Stimulated activated CD8-positive, alpha-beta memory T cell treated with anti-CD3 and anti-CD28 coated beads, Interleukin-15, amount 100 ng/mL, for 4 hours (primary cell): ENCODE measurements at places on chromosomes 16 and 17.

DNA sequence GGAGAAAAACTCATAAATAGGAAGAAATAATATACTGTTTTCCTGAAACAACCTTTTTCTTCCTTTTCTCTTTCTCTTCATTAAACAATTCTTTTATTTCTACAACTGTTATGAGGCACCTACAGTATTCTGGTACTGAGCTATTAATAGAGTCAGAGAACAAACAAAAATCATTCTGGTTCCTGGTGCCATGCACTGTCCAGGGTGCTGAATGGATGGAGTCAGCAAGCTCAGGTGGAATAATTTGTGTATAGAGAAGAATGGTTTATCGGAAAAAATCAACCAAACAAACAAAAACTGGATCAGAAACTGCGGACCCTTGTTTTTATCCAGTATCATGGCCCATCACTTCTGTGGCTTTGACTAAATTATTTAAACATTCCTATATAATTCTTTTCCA lies 430.3 kb upstream of the GOT2 start:
- no peak for DNase-seq

- no peak for DNase-seq
These were observed 23.7 kb downstream of the CCL4 start for GRCh38 chr17:36127199-36127893.

DNA sequence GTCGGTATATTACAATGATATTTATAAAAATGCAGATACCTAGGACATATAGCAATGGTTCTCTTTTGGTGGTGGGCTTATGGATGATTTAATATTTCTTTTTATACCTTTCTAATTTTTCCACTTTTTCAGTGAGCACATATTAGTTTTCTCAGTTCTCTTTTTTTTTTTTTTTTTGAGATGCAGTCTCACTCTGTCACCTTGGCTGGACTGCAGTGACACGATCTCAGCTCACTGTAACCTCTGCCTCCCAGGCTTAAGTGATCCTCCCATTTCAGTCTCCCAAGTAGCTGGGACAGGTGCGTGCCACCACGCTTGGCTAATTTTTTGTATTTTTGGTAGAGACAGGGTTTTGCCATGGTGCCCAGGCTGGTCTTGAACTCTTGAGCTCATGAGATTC lies 15.1 kb downstream of the MAP3K14 start:
- no peak for DNase-seq

DNA sequence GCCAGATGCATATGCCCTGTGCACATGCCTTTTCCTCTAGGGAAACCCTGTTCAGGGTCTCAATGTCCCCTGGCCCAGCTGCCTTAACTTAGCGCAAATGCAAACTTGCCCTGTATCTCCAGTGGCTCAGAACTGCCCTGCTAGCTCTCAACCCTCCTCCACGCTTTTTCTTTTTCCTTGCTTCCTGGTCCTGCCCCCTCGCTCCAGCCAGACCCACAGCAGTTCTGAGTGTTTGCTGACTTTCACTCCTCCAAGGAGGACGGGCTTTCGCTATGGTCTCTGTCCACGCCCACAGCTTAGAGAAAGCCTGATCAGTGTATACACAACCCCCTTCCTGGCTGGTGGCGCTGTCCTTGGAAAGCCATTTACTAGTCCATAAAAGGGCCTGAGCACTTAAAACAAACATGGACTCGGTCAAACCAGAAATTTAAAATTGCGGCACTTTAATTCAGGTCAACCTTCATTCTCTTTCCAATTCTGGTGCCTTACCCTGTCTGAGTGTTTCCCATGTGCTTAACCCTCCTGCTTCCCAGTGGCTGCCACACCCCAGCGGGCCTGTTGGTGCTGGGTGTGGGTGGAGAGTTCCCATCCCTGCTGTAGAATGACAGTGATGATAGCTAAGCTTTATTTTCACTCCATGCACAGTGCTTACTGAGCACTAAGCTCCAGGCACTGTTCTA lies 15.6 kb upstream of the TMEM98 start:
- no peak for DNase-seq

GRCh38 chr16:76370344-76370743 lies 93.1 kb downstream of the CNTNAP4 start:
- no peak for DNase-seq

DNA sequence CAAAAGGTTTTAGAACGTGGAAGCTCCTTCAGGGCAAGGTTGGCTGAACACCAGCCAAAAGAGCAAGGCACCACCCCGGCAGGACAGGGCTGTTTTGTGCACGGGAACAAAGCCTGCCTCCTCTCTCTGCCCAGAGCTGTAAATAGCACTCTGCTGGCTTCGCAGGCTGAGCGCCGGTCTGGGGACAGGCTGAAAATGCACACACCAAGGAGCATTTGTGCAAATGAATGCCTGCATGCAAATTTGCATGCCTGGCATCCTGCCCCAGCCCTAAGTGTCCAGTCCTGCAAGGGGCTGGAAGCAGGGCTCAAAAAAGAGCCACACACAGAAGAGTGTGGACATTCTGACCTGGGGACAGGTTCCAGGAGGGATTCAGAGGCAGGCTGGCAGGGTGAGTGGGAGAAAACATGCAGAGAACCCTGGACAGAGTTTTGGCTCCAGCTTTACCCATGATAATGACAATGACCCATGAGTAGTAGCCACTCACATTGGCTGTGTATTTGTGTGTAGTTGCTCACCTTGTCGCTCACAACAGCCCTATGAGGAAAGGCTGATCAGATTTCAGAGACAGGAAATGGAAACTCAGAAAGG lies 11.7 kb downstream of the ABAT start:
- DNase-seq = no peak

GRCh38 chr17:74078363-74078941 lies 125.0 kb upstream of the RPL38 start:
- no peak for DNase-seq

DNA sequence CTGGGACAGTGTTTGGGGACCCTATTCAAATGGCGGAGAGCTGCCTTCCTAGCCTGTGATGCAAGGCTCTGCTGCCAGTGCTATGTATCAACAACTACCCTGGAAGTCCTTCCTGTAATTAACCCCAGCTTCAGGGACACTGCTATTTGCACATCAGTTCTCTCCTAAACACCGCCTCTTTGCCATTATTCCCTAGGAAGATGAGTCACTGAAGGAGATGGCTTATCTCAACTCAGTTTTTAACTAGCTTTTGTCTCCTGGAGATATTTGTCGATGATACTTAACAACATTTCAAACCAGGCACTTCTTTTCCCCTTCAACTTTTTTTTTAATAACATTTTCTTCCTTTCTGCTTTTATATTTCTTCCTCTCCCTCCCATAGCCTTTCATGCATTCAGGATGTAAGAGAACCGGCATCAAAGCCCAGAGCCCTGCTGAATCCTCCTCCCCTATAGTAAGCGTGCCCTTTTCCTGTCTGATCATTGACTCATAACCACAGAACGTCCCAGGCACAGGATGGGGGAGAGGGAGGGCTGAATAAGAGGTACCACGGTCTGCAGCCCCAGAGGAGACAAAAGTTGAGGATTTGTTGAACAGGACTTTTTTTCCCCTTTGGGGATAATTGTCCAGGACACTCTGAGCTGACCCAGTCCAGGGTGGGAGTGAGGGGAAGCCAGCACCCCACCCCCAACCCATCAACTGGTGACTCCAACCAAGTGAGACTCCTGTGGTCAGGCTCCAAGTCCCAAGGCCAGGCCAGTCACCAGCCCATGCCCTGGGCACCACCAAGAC lies 387.8 kb upstream of the SALL1 start:
- no peak for DNase-seq

DNA sequence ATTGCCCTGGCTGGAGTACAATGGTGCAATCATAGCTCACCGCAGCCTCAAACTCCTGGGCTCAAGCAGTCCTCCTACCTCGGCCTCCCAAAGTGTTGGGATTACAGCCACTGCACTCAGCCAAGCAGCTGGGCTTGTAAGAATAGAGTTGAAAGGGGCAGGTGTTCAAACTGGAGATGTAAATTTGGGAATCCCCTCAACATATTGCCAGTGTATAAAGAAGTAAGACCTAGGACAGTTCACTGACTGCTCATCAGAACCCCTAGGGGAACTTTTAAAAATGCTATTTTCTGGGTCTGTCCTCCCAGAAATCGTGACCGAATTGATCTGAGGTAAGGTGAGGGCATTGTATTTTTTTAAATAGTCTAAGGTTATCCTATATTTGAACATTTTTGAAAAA lies 8.9 kb upstream of the DNAJA2 start:
- no peak for DNase-seq

- DNase-seq = no peak
These were observed 34.0 kb downstream of the YPEL2 start for GRCh38 chr17:59365383-59365981.

GRCh38 chr17:79673517-79673916 lies 57.2 kb upstream of the ENPP7 start:
- no peak for DNase-seq

GRCh38 chr17:35559495-35560210 lies 966 bp downstream of the SLFN14 start:
- DNase-seq = no peak

DNA sequence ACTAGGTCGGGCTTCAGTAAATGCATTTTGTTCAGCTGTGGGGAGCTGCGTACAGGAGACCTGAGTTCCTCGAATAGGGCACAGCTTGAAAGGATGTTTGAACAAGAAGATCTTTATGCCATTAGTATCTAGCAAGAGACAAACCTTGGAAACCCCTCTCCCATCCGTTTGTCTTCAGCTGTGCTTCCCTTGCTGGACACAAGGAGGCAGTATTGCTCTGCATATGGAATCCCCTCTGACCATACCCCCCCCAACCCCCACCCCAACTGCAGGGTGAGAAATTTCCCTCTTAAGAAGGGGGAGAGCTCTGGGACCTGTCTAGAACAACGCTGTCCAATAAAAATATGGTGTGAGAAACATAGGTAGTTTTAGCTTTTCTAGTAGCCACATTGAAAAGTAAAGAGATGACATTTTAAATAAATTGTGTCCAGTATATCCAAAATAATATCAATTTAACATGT lies 1.6 kb downstream of the MRM1 start:
- no peak for DNase-seq

DNA sequence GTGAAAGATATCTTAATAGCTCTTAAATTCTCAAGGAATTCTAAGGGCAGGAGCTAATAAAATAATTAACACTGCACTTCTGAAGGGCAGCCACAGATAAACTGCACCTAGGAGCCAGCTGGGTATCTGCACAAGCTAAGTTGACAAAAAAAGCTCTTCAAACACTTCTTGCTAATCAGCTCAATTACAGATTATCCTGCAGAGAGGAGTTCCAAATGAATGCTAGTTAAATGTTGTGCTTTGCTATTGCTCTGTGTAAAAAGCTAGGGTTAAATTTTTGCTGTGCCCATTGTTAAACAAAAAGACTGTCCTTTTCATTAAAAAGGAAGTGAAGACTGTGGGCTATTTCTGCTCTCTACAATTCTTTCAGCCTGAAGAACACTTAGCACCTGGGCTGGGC lies 158.5 kb upstream of the SHISA6 start:
- DNase-seq = no peak

GRCh38 chr17:81303385-81303784 lies 8.3 kb upstream of the SLC38A10 start:
- no peak for DNase-seq
